ENCODE measurements at places on chromosomes 6 and 20. TPM values are rescaled to one million over a fixed set of nuclear protein-coding genes. Genes with fewer than 3 reads are reported as not detected.

GRCh38 chr6:4491501-4492260, 284.5 kb upstream of the CDYL start:
- no peak overlapping the region for H3K4me3 ChIP-seq
- no peak for DNase-seq
- H3K27ac ChIP-seq: no peak overlapping the region
- H3K4me1 ChIP-seq: peaks cover 3% of the 10 kb centered on the region

GRCh38 chr6:17688481-17688880, 18.2 kb downstream of the NUP153 start:
- no peaks in the 10 kb centered on the region for H3K4me1 ChIP-seq
- no peaks in the 10 kb centered on the region for H3K36me3 ChIP-seq
- no peaks in the 10 kb centered on the region for H3K27me3 ChIP-seq
- H3K4me3 ChIP-seq: no peak overlapping the region
- no peak for DNase-seq

- peak overlapping the region; percentile 81 for H3K27ac ChIP-seq
- peak overlapping the region; percentile 61 for H3K4me3 ChIP-seq
- DNase-seq: no peak
- H3K4me1 ChIP-seq: peaks cover 19% of the 10 kb centered on the region
- H3K36me3 ChIP-seq: no peaks in the 10 kb centered on the region
Observed at GRCh38 chr20:46710153-46710913, 884 bp downstream of the SLC2A10 start.

GRCh38 chr6:53673162-53673727, 7.7 kb upstream of the KLHL31 start:
- H3K27me3 ChIP-seq: no peaks in the 10 kb centered on the region
- H3K36me3 ChIP-seq: no peaks in the 10 kb centered on the region
- H3K27ac ChIP-seq: no peak overlapping the region
- no peaks in the 10 kb centered on the region for H3K4me1 ChIP-seq

- H3K4me1 ChIP-seq: peaks cover 4% of the 10 kb centered on the region
- no peaks in the 10 kb centered on the region for H3K27me3 ChIP-seq
- no peak overlapping the region for H3K4me3 ChIP-seq
- DNase-seq: no peak
Observed at GRCh38 chr6:11868392-11868791, 89.8 kb upstream of the ADTRP start.

DNA sequence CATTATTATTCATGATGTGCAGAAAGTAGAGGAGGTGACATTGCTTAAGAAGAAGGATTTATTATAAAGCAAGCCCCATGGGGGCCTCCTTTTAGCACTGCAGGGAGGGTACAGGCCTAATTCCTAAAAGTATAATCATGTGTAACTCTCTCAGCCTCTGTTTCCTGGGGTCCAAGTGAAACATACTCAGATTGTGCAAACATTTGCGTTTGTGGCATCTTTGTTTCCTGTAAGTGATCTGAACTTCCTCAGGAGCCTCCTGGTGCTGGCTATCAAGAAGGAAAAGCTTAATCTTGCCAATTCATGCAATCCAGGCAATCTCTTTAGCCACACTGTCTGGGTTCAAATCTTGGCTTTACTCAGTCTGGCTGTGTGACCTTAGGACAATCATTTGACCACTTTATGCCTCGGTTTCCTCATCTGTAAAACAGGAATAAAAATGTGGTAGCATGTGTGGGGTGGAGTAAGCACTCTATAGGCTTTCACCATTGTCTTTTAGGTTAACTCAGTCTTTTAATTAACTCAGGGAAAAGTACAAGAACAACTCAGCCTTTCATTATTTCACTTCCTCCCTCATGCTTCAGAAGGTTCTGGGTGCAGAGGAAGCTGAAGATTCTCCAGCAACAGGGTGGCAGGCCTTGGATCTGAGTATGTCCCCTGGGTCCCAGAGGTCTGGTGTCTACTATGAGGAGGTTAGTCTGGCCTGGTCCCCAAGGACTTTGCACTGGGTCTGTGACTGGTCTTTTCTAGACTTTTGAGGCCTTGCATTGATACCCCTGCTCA, 831 bp upstream of the SIRPB2 start:
- peak overlapping the region; percentile 3 for H3K27ac ChIP-seq
- no peak overlapping the region for H3K4me3 ChIP-seq
- no peak for DNase-seq

DNA sequence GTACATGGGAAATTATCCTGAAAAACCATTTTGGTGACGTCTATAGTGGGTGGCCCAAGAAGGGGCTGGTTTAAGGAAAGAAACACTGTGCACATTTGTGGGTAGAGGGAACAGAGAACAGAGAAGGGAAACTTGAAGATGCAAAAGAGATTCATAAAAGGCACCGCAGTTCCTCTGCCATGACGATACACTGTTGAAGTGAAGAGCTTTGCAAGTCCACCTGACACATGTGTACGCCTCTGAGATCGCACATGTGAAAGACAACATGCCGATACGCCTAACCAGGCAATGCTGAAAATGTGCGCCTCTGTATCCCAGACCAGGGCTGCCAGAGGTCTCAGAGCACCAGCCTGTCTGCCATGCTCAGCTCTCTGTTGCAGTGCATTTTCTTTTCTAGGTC, 180.9 kb downstream of the KIF16B start:
- no peak overlapping the region for H3K4me3 ChIP-seq
- peaks cover 3% of the 10 kb centered on the region for H3K4me1 ChIP-seq
- H3K27me3 ChIP-seq: no peaks in the 10 kb centered on the region
- H3K27ac ChIP-seq: no peak overlapping the region
- DNase-seq: no peak
- no peaks in the 10 kb centered on the region for H3K36me3 ChIP-seq

GRCh38 chr6:148746363-148747144, at the start of gene UST:
TSS of gene UST (plus strand) at chr6:148747030. CDS start at chr6:148747431, 401 bp downstream.
- peaks cover 20% of the 10 kb centered on the region for H3K4me1 ChIP-seq
- peak within 1 kb of the TSS; percentile 80 for H3K27ac ChIP-seq
- peak; percentile 63 for DNase-seq
- peak within 1 kb of the TSS; percentile 74 for H3K4me3 ChIP-seq

GRCh38 chr20:6058684-6059295, 4.9 kb upstream of the LRRN4 start:
- H3K4me3 ChIP-seq: no peak overlapping the region
- H3K27ac ChIP-seq: no peak overlapping the region
- H3K4me1 ChIP-seq: no peaks in the 10 kb centered on the region
- no peaks in the 10 kb centered on the region for H3K36me3 ChIP-seq
- no peak for DNase-seq

DNA sequence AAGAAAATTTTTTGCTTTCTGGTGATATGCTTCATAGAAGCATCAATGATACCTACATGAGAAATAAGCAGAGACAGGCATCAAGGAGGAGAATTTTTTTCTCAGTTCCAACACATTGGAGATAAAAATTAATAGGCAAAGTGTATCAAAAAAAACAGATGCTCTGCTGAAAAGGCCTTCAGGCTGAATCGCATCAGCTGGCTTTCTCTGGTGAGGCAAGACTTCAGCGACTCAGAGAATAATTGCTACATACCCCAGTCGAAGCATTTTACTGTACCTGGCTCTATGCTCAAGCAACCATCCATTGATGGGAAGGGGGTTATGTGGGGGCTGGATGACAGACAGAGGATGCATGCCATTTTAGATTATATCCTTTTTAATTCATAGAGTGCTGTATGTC, 415.1 kb downstream of the TFAP2A start:
- H3K27ac ChIP-seq: no peak overlapping the region
- H3K4me1 ChIP-seq: no peaks in the 10 kb centered on the region
- no peak for DNase-seq
- no peak overlapping the region for H3K4me3 ChIP-seq
- H3K27me3 ChIP-seq: no peaks in the 10 kb centered on the region
- H3K36me3 ChIP-seq: no peaks in the 10 kb centered on the region

DNA sequence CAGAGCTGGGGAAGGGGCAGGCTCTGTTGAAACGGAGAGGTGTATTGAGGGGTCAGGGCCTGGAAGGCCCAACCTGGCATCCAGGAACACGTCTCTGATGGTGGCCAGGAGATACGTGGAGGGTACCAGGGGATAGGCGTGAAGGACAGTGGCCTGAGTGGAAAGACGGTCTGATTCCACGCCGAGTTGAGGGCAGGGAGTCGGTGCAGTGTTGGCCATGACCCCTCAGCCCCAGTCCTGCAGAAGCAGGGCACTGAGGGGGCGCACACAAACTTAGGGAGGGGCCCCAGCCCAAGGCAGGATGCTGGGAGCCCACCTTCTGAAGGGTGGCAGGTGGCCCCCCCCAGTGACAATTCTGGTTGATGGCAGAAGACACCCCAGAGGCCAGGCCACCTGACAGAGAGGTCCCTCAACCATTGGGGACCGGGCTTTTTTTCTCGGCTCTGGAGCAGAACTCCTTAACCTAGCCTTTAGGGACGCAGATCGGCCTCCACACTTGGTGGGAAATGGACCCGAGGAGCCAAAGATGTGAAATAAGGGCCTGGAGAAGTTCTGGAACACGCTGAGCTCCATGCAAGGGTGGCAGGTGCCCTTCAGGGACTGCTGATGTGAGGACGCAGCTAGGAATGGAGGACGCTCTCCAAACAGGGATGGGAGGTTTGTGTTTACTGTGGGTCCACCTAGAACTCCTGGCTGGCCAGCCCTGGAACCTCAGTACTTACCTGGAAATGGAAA, 91.0 kb downstream of the TMEM242 start:
- H3K27me3 ChIP-seq: peaks cover 25% of the 10 kb centered on the region
- peaks cover 38% of the 10 kb centered on the region for H3K4me1 ChIP-seq
- DNase-seq: no peak
- H3K27ac ChIP-seq: no peak overlapping the region
- H3K4me3 ChIP-seq: no peak overlapping the region
- H3K36me3 ChIP-seq: no peaks in the 10 kb centered on the region

GRCh38 chr20:4328541-4328940, 313.2 kb upstream of the RNF24 start:
- no peak overlapping the region for H3K27ac ChIP-seq
- peaks cover 3% of the 10 kb centered on the region for H3K4me1 ChIP-seq
- H3K27me3 ChIP-seq: no peaks in the 10 kb centered on the region
- no peak overlapping the region for H3K4me3 ChIP-seq

DNA sequence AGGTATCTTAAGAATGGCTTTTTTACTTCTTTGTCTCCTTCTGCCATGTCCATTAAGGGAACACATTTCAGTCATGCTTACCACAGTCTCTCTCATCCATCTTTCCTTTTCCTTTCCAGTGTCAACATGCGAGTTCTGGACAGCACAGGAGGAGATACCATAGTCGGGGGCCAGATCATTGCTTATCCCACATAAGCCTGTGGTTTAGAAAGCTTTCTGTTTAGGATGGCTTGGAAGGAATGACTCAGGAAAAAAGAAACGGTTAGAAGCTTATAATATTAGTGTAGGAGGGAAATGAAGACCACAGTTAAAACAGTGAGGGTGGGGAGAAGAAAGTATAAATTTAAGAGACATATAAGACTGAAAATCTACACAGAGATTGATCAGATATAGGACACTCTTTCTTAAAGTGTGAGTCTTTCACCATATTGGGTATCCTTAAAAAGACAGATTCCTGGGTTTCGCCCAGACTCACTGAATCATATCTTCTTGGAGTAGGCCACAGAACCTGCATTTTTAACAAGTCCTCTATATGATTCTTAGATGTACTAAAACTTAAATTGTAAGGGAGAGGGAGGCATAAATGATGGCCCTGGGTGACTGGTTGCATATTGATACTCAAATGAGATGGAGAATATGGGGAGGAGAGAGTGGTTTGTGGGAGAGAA, 36.1 kb downstream of the DSE start:
- H3K27ac ChIP-seq: peak overlapping the region; percentile 50
- no peak for DNase-seq
- no peak overlapping the region for H3K4me3 ChIP-seq
- no peaks in the 10 kb centered on the region for H3K27me3 ChIP-seq

GRCh38 chr6:129615496-129615895, 94.5 kb downstream of the ARHGAP18 start:
- H3K4me3 ChIP-seq: no peak overlapping the region
- H3K36me3 ChIP-seq: peaks cover 4% of the 10 kb centered on the region
- DNase-seq: no peak
- H3K27ac ChIP-seq: no peak overlapping the region
- H3K4me1 ChIP-seq: no peaks in the 10 kb centered on the region

GRCh38 chr6:36752187-36752885, 54.7 kb downstream of the RAB44 start:
- no peaks in the 10 kb centered on the region for H3K27me3 ChIP-seq
- no peak for DNase-seq
- peaks cover 63% of the 10 kb centered on the region for H3K36me3 ChIP-seq
- no peak overlapping the region for H3K27ac ChIP-seq
- no peaks in the 10 kb centered on the region for H3K4me1 ChIP-seq

- peaks cover 4% of the 10 kb centered on the region for H3K36me3 ChIP-seq
- peaks cover 30% of the 10 kb centered on the region for H3K4me1 ChIP-seq
Observed at GRCh38 chr20:46179862-46180261, 61.7 kb downstream of the CD40 start.

DNA sequence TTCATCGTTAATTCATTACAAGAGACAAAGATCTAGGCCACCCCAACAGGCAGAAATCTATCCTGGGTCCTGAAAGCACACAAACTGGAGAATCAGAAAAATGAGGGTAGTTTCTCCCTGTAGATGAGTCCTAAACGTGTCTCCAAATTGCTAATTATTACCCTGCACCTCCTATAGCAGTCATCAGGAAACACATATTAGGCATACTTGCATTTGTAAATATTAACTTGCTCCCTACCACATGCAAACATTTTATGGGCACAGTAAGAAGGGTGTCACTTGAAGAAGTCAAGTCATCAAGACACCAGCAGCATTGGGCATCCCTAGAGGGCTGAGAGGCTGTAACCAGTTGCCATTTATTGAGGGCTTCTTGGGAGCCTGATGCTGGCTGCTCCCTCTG, 17.9 kb upstream of the SIRPB1 start:
- no peak for DNase-seq
- H3K27ac ChIP-seq: no peak overlapping the region
- no peaks in the 10 kb centered on the region for H3K36me3 ChIP-seq
- H3K4me1 ChIP-seq: no peaks in the 10 kb centered on the region
- H3K27me3 ChIP-seq: no peaks in the 10 kb centered on the region

DNA sequence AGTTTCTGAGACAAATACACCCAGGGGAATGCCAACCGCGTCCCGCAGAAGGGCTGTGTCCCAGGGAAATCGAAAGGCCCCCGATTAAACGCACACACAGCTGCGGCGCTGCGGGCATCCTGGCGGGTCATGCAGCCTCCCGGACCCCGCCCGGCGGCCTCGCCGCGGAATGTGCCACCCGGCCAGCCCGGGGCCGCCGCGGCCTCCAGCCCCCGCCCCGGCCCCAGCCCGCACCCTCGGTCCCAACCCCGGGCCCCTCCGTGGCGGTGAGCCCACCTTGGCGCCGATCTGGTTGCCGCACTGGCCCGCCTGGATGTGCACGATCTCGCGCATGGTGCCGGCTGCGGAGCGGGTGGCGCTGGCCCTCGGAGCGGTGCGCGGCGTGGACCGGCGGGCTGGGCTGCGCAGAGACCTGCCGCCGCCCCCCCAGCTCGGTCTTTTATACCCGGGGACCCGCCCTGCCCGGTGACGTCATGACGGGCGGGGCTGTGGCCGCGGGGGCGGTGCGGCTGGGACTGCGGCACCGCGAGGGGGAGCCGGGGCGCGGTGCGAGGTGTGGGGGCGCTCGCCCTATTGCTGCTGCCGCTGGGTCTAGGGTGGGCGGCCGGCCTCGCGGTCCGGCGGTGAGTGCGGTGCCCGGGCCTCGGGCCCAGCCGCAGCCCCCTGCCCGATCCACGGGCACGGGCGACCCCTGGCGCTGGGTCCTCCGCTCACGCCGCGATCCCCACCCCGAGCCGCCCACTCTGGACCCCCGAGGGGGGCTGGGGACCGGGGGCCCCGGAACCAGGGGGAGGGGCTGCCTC, at the start of gene TUBB2A:
Gene TUBB2A (minus strand): TSS at position 414 of the 803 bp plus-strand sequence. CDS start 81 bp downstream, at position 333.
- H3K4me3 ChIP-seq: peak within 1 kb of the TSS; percentile 88
- no peaks in the 10 kb centered on the region for H3K27me3 ChIP-seq
- peak; percentile 83 for DNase-seq
- peaks cover 30% of the 10 kb centered on the region for H3K4me1 ChIP-seq

Gene NOX3
- not detected for total RNA-seq

Gene CDSN
- not detected for total RNA-seq

Gene BTBD3
- total RNA-seq: 152 TPM

Gene RFX6
- not detected for total RNA-seq

Gene TMEM200A
- 8.8 TPM for total RNA-seq

Gene HSPA1L
- 4.8 TPM for total RNA-seq

Gene SLC17A9
- total RNA-seq: 0.69 TPM

Gene CTAGE9
- total RNA-seq: not detected

Data from spinal cord (tissue), 10 donors.